ENCODE measurements at places on chromosomes 5 and 9. TPM values are rescaled to one million over a fixed set of nuclear protein-coding genes. Genes with fewer than 3 reads are reported as not detected.

SLC34A3 gene
- not detected for total RNA-seq

C9orf152 gene
- 7.9 TPM for total RNA-seq

ST8SIA4 gene
- total RNA-seq, result 4.5 TPM

DNA sequence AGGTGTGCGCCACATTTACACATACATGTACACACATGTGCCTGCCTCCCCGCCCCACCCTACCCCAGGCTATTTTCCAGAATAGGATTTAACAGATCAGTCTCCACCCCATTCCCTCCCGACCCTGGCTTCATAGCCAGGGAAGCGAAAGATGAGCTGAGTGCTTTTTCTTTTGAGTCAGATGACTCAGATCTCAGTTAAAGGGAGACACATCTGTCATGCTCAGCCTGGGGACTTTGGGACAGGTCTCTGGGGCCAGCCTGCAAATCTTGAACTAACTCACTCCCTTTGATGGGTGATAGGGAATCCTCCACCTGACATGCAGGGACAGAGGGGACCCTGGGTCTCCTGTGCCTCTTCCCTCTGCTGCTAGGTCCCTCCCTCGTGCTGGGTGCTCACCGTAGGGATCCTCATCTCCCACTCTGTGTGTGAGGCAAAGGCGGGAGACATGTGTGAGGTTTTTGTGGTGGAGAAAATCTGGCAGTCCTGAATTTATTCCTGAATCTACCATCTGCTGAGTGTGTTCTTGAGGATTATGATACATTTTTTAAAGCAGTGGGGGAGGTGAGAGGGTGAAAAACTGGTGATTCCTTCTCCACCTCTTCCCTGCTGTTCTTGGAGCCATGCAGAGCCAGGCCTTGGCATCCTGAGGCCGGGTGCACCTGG, 37.7 kb downstream of the NEUROG1 start:
- H3K4me1 ChIP-seq, result no peaks in the 10 kb centered on the region
- DNase-seq, result no peak
- no peak overlapping the region for H3K27ac ChIP-seq
- H3K36me3 ChIP-seq, result no peaks in the 10 kb centered on the region
- no peaks in the 10 kb centered on the region for H3K27me3 ChIP-seq
- no peak overlapping the region for H3K4me3 ChIP-seq

GRCh38 chr9:21778304-21778703, 24.1 kb upstream of the MTAP start:
- H3K4me1 ChIP-seq, result no peaks in the 10 kb centered on the region
- H3K4me3 ChIP-seq, result no peak overlapping the region
- no peak for DNase-seq
- H3K36me3 ChIP-seq, result no peaks in the 10 kb centered on the region
- H3K27ac ChIP-seq, result no peak overlapping the region

GRCh38 chr5:126577415-126577814, 17.6 kb downstream of the ALDH7A1 start:
- no peaks in the 10 kb centered on the region for H3K27me3 ChIP-seq
- no peak for DNase-seq
- H3K27ac ChIP-seq, result no peak overlapping the region
- no peaks in the 10 kb centered on the region for H3K36me3 ChIP-seq
- H3K4me3 ChIP-seq, result no peak overlapping the region

GRCh38 chr9:113504725-113505590, 41.4 kb downstream of the RGS3 start:
- no peak overlapping the region for H3K27ac ChIP-seq
- no peaks in the 10 kb centered on the region for H3K4me1 ChIP-seq
- no peaks in the 10 kb centered on the region for H3K36me3 ChIP-seq
- DNase-seq, result no peak
- no peaks in the 10 kb centered on the region for H3K27me3 ChIP-seq
